RPMI7951 (cell line): ENCODE measurements at places on chromosomes 3 and 15. TPM values are rescaled to one million over a fixed set of nuclear protein-coding genes. Genes with fewer than 3 reads are reported as not detected.

DNA sequence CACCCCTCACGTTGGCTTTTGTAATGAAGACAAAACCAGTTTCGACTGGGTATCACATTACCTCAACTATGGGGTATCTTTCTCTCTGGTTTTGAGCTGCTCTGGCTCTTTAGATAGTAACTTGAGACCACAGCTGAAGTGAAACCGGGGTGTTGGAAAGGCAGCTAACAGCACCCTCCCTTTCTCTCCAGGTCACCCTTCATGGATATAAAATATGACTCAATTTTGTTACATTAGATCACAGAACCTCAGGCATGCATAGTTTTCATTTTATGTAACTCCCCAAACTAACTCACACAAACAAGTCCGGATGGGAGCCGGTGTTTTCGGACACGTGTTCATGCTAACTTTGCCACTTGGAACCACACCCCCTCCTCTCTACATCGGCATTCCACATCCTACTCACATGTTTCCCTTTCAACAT, 90.7 kb downstream of the NR2F2 start:
- no peak for DNase-seq

DNA sequence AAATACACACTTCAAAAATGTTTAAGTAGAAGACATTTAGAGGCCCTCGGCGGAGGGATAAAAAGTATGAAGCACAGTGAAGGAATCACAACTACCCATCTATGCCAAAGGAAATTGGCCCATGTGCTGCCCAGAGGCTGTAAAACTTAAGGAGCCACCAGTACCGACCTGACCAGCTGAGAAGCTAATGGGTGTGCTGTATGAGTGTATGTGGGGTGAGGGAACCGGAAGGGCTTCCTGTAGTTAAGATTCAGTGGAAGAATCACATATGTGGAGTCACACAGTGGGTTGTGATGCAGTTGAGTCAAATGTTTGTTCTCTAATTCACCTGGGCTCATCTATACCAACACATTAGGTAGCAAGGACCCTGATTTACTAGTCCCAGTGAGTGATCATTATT, 516.0 kb upstream of the IL12A start:
- DNase-seq = peak; percentile 55

GRCh38 chr15:52730173-52730572, 51.0 kb upstream of the ATOSA start:
- DNase-seq = peak; percentile 71

GRCh38 chr3:99957151-99957796, 139.6 kb downstream of the CMSS1 start:
- DNase-seq = no peak

DNA sequence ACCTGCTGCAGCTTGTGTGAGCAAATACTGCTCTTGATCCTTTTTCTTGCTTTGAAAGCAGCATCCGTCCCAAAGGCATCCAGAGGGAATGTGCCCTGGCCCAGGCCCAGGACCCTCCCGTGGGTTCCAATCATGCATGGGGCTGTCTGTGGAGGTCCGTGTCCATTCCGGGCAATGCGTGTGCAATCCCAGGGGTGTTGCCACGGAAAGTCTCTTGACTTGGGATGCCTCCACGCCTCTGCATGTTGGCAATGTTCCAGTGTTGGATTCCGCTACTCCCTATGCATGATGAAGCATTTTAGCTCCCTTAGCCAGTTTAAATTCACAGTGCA, 105.7 kb downstream of the SNRPN start:
- no peak for DNase-seq

DNA sequence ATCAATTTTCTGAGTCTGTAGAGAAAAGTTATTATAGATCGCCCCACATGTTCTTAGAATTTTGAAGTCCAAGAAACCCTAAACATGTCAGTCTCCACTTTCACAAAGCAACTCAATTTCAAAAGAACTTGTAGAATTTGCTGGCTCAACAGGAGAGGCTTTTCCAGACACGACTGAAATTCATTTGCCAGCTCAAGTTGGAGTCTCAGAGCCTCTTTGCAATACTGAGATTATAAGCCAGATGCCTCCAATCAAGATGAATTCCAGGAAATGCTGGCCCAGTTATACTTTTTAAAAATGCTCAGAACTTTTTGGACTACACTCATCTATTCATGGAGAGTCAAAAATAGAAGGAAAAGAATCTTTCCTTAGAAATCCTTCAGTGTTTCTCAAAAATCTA, 56.9 kb upstream of the NLGN1 start:
- no peak for DNase-seq

- no peak for DNase-seq
Observed at GRCh38 chr3:98912448-98912847, 11.0 kb upstream of the DCBLD2 start.

DNA sequence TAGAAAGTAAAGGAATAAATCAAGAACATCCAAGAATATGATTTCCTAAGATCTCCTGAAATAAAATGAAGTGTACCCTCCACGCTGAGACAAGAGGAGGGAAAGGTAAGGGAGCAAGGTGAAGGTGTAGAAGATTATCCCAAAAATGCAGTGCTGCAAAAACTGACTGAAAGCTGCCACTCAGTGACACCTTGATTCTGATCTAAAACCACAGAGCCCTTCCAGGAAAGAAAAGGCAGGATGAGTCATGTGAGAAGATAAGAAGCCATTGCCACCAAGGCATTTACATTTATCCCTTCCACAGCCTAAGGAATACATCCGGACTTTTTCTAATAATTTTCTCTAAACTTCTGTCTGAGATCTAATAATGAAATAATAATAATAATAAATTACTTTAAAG, 49.9 kb downstream of the IGSF11 start:
- DNase-seq = no peak

DNA sequence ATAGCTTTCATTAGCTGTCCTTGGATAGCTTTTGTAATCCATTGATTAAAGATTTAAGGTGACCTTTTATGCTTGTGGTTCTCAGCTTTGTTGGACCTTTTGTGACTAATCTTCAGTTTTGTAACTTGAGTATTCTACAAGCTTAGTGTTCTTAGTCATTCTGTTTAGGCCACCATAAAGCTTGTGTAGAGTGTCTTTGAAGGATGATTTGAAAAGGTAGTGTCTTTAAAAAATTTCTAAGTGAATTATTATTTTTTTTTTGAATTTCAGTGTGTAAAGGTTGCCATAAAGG, 7.5 kb downstream of the MORF4L1 start:
- DNase-seq = peak; percentile 55

GRCh38 chr3:123286308-123287023, 84.7 kb downstream of the SEC22A start:
- peak; percentile 62 for DNase-seq

- peak; percentile 22 for DNase-seq
Observed at GRCh38 chr3:194121891-194122631, 13.9 kb upstream of the HES1 start.

- DNase-seq = no peak
Observed at GRCh38 chr3:124296406-124296805, 304.5 kb upstream of the ROPN1 start.

DNA sequence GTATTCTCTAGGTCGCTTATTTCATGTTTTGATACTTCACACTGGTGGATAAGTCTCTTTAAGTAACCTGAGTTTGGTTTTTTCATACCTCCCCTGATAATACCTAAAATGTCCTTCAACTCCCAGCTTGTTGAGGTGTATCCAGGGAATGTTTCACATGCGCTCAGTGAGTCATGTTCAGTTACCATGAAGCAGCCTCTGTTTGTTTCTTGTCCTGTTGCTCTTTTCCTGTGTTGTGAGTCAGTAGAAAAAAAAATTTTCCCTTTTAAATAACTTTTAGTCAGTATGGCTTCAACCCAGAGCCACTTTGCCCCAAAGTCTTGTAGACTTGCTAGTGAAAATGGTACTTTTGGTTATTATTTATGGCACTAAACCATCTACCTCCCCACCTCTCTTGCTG, 278.4 kb upstream of the ZPLD1 start:
- DNase-seq = peak; percentile 52

- no peak for DNase-seq
Observed at GRCh38 chr15:98855067-98855814, 152.4 kb downstream of the PGPEP1L start.

DNA sequence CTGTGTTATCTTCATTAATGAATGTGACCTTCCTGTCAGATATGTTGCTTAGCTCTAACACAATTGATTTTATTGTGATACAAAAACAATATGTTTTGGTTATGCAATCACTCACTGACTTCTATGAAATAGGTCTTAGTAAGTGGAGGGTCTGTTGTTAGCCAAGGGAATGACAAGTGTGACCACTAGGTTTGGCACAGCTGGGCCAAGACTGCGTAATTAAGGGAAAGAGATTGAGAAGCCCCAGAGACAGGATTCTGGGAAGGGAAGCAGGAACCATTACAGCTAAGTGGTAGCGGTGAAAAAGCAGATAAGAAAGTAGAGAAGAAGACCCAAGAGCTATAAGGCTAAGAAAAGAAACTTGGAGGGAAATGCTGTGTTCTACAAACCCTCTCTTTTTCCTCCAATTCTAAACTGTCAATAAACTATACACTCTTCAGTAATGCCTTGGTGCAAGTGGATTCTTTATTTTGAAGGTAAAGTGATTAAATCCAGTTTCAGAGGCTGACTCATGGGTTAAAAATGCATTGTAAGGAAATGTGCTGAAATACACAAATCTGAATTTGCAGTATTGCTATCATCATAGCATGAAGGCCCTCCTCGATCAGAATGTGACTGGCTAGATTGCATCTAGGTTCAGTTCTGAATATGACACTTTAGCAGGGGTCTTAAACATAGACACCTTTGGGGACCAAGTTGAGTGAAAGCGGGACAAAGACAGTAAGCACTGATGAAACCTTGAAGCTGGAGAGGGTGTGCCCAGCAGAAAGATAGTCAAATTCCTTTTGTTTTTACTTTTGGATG, 26.1 kb downstream of the KCNMB2 start:
- peak; percentile 57 for DNase-seq

DNA sequence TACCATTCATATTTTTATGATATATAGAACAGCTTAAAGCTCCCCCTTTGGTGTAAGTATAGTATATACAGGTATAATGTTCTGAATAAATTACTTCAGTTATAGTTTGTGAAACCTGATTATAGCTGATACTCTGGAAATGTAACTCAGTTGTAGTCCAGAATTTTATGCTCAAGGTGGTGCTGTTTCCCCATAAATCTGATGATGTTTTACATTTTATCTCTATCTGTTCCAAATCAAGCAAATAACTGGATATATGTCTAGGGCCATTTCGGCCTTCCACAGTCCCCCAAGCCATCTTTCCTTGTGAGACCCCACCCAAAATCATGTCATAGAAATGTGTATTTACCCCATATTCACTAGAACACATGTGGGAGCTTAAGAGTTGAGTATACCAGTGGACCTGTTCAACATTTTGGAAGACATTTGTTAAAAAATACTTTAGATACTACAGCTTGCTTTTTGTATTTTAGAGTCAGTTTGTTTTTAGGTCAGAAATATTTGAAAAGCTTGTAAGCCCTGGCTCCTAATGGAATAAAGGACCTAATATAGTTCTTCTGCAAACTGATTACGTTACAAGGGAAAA, 107.1 kb downstream of the ATG7 start:
- peak; percentile 66 for DNase-seq

DNA sequence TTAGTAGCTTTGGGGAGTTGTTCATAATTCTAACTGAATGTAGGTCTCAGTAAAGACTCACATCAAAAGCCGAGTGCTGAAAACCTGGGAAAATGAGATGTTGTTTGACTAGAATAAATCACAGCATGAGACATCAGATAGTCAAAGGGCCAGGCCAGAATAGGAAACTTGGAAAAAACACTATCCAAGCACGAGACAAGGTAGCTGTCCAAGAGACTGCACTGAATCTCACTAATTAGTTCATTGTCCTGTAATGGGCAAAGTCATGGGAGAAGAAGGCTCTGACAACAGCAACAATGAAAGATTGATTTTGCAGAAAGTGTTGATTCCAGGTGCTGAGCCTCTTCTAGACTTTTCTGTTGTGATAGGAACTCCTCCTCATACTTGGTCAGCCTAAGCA, 314.2 kb downstream of the ROBO1 start:
- DNase-seq = no peak

- DNase-seq = no peak
Observed at GRCh38 chr3:28860307-28860706, 420.6 kb upstream of the RBMS3 start.

Gene C2CD4A
- not detected in 2 replicates for total RNA-seq

Gene RYK
- 88.9 and 89.6 TPM in 2 replicates for total RNA-seq

Gene ZNF501
- 4.7 and 6.1 TPM in 2 replicates for total RNA-seq

Gene LINGO1
- total RNA-seq = not detected in 2 replicates

Gene KLHL40
- not detected in 2 replicates for total RNA-seq

Gene TRIM59
- 11.9 and 19.7 TPM in 2 replicates for total RNA-seq

Gene DVL3
- total RNA-seq = 21.9 and 27.8 TPM in 2 replicates
